ENCODE measurements at places on chromosomes 5 and 9.

DNA sequence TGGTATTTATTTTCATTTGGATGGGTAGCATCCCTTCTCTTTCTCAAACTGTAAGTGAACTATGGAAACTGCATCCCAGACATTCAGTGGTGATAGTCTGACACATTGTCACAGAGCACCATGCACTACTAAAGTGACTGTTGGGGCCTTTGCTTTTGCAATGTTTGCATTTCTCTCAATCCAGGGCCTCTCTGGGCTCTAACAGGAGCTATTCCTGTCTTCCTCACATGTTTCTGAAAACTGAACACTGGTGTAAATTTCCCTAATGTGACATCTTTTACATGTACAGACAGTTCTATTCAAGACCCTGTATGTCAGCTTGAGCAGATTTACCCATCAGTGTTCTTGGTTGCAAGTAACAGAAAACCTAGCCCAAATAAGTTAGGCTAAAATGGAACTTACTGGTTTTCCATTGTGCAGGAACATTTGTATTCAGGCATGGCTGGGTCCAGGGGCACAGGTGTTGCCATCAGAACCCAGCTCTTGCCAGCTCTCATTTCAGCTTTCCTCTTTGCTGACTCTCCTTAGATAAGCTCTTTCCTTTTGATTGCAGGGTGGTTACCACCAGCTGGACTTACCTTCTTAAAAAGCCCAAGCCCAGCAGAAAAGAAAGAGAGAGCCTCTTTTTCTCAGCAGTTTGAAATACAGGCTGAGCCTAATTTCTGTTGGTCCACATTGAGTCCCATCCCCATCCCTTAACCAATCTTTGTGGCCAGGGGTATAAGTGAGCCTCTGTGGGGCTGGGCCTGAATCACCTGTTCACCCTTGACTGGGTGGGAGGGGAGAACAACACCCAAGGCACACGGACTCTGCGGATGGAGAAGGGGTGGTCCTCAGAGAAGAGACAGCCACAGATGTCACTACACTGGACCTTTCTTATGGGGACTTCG is 234.3 kb downstream of the NR3C1 start:
- no peak for DNase-seq

DNA sequence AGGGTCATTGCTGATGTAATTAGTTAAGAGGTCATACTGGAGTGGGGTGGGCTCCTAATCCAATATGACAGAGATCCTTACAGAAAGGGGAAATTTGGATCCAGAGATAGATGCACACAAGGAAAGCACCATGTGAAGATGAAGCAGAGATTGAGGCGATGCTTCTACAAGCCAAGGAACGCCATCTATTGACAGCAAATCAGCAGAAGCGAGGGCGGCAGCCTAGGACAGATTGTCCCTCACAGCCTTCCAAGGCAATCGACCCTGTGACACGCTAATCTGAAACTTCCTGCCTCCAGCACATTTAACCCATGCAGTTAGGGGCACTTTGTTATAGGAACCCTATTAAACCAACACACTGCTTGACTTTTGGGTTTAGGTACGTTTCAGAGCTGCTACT is 285.1 kb upstream of the DAP start:
- DNase-seq: no peak

GRCh38 chr5:134989266-134989830 is 21.6 kb downstream of the CATSPER3 start:
- no peak for DNase-seq

DNA sequence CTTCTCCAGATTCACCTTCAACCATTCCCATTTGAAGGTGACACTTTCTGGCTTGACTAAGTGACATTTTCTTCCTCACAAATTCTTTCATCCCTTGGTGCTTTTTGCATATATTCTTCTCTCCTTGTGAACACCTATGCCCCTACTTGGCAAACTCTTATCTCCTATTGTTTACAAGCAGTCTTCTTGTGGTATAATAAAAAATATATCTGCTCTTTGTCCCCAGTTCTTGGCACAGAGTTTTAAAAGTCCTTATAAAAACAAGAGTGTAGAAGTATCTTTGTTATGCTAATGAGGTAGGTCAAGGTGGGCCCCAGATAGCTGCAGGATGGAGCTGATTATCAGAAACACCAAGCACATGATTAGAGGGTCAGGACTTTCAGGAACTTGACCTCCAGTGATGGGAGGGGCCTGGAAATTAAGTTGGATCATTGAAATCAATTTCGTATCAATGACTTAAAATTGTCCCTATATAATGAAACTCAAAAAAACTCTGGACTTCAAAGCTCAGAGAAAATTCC is 38.0 kb downstream of the TMEM161B start:
- no peak for DNase-seq

GRCh38 chr5:79105868-79106267 is 5.7 kb upstream of the BHMT start:
- no peak for DNase-seq

DNA sequence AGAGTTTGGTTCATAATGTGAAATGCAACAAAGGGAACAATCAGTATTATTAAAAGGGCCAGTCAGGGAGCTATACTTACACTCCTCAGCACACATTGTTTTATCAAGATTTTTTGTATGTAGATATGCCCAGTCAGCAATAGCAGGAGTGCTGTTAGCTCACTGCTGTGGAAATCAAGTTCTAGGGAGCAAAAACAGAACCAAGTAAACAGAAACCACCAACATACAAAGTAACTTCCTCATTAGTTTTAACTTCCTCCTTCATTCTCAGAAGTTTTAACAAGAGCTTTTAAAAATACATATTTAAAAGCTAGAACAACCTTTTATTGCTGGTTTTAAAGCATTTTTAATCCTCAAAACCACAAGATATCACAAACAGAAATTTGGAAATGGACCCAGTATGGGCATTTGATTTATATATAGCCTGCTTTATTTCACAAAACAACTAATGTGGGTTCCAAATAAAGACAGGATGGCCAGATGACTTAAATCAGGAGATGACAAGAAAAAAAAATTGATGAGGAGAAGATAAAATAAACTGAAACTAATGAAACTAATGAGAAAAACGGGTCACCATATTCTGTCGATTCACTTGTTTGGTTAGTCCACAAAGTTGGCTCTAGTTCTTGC is 178.5 kb downstream of the ADAMTS12 start:
- DNase-seq: no peak

GRCh38 chr5:76813982-76814562 is 4.8 kb upstream of the F2RL1 start:
- no peak for DNase-seq

- no peak for DNase-seq
Observed at GRCh38 chr9:111959468-111960359, 63.1 kb downstream of the UGCG start.

Measured in stimulated activated CD8-positive, alpha-beta memory T cell treated with anti-CD3 and anti-CD28 coated beads, Interleukin-4, amount 100 ng/mL, for 4 hours (primary cell).